Cardiac ventricle fibroblast (primary cell): ENCODE measurements at places on chromosomes 12 and 14. TPM values are rescaled to one million over a fixed set of nuclear protein-coding genes. Genes with fewer than 3 reads are reported as not detected.

Gene FLVCR2
- total RNA-seq: 3.7 and 4.6 TPM in 2 replicates

Gene C3AR1
- total RNA-seq: 0.25 TPM in 1 of 2 replicates, not detected in the other

Gene MRPL42
- 36.9 and 51.0 TPM in 2 replicates for total RNA-seq

Gene CCDC38
- not detected in 2 replicates for total RNA-seq

Gene ACVRL1
- 187 and 199 TPM in 2 replicates for total RNA-seq

Gene METTL17
- total RNA-seq: 45.9 and 46.5 TPM in 2 replicates

Gene RAD9B
- 0.05 TPM in 1 of 2 replicates, not detected in the other for total RNA-seq

Gene KLHL33
- total RNA-seq: 0.31 TPM in 1 of 2 replicates, not detected in the other

Gene SMAGP
- 9.7 and 12.9 TPM in 2 replicates for total RNA-seq

Gene RHEBL1
- total RNA-seq: 0.20 TPM in 1 of 2 replicates, not detected in the other

Gene TGFB3
- total RNA-seq: 26.2 and 26.8 TPM in 2 replicates

Gene AKAP3
- 0.68 and 2.1 TPM in 2 replicates for total RNA-seq

Gene SLC6A15
- 2.9 and 3.2 TPM in 2 replicates for total RNA-seq

Gene BEST3
- not detected in 2 replicates for total RNA-seq

Gene USP44
- total RNA-seq: under 0.01 TPM in 1 of 2 replicates, not detected in the other

Gene FUT8
- 86.1 and 87.5 TPM in 2 replicates for total RNA-seq

Gene LAG3
- total RNA-seq: 0.06 and 0.10 TPM in 2 replicates

Gene DIP2B
- 14.9 and 16.1 TPM in 2 replicates for total RNA-seq

Gene ARF6
- 48.2 and 49.6 TPM in 2 replicates for total RNA-seq

Gene BCDIN3D
- total RNA-seq: 2.9 and 4.5 TPM in 2 replicates

Gene FGF23
- not detected in 2 replicates for total RNA-seq

Gene NDUFA9
- total RNA-seq: 16.9 and 33.4 TPM in 2 replicates
